ENCODE measurements at places on chromosomes 6 and 20.
A peak's percentile ranks its signal among the peaks of the same experiment; 100 is the strongest.

DNA sequence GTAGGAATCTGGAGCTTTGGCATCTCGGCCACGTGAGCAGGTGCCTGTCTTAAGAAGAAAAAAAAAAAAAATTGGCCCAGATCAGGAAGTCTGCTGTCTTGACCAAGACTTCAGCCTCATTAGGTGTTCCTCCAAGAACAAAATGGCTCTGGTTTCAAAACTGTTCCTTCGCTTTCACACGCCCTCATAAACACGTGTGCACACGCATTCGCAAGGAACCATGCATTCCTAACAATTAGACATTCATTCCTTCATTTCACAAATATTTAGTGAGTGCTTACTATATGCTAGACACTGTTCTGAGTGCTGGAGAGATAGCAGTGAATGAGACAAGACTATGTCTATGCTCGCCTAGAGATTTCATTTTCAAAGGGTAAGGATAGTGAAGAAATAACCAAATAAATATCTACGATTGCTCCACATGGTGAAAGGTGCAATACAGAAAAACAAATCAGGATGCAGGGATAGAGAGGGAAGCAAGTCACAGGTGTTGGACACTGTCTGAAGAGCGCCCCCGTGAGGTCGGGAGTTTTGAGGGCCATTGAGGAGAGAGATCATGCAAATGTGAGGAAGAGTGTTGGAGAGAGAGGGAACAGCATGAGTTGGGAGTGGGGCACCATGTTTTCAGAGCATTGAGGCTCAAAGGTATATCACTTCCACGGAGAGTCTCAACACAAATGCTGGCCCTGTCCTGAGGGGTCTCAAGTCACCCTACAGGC, 53.3 kb downstream of the CCDC170 start:
- DNase-seq, result no peak

- no peak for DNase-seq
These were observed 167.9 kb upstream of the MYLIP start for GRCh38 chr6:15960740-15961634.

DNA sequence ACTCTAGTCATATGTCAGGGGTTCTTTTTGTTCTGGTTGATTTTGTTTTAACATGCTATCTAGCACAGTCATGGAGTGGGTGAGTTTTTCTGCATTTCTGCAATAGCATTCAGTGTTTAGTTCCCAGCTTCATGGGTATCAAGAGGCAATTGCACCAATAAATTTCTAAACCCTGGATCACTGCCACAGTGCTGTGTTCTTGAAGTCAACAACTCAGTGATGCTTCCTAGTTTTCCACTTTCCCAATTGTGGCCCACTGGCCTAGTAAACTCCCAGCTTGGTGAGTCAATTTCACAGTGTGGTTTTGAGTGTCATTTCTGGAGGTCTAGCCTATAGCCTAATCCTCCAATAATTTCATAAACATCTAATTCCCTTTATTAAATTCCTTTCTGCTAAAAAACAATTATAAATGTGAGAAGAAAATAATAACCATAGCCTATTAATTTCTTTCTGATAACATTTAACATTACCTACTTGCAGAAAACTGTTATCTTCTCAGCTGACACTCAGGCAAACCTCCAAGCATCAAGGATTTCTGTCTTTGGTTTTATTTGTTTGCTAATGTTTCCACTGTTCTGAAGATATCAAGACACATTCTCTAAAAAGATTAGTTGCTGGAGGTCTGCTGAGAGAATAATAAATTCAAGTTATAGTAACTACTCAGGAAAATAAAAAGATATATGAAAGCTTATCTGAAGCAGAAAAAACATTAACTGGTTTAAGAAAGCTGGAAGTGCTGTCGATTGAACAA, 89.9 kb downstream of the PDE7B start:
- DNase-seq, result peak; percentile 91

DNA sequence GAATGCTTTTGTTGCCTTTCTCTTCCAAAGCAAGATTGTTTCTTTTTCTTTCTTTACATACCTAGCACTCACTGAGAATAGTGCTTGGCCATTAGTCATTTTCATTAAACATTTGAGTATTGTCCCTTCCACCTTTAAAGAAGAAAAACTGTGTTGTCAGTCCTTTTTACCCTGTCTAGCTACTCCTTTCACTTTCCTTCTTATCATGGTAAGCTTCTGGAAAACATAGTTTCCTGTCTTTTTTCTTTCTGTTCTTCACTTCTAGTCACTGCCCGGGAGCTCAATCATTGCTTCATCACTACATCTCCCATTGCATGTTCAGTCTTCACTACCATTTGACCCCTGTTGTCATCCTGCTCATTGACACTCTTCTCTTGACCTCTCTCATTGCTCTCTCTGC, 12.1 kb downstream of the VAPB start:
- no peak for DNase-seq

DNA sequence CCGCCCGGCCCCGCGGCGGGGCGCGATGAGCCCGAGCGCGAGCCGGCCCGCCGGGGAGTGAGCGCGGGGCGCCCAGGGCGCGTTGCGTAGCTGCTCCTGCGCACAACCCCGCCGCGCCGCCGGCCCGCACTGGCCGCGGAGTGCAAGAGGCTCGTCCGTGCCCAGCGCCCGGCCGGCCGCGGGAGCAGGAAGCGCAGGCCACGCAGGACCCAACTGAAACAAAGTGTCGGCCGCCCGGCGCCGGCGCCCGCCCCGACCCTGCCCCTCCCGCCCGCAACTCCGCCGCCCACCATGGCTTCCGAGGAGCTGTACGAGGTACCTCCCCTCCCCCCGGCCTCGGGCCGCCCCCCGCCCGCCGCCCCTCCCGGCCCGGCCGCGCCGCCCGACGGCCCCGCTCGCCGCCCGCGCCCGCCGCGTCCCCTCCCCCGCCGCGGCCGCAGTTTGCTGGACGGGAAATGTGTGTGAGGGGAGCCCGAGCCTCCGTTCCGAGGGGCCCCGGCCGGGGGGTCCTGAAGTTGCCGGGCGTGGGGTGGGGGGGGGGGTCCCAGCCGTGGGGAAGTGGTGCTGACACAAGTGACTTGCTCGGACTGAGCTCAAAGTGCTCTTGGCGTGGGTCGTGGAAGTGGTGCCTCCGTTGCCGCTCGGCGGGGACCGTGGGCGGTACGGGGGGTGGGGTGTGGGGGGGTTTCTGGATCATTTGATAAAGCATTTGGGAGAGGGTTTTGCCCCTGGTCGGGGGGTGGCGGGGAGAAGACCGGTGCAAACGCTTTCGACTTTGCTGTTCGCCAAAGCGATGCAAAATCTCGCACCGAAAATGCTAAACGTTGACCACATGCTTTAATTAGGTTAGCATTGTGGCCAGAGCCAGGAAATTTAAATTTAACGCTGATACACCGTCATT, 539 bp downstream of the CDYL start:
- DNase-seq, result peak; percentile 54

DNA sequence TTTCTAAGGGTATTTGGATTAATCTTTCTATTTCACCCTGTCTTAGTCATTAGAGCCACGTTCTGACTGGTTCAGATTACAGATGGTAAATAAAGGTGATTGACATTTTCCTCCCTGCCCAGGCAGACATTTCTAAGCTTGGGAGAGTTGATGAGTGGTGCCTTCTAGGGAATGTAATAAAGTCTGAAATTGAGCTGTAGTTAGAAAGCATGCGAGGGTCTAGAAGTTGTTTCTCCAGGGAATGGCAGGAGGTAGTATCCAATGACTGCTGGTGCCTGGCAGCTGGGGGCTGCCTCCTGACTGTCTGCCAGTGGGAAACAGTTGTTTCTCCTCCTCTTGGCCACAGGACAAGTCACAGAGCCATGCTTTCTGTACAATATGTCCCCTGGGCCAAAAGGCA, 14.6 kb downstream of the EDN3 start:
- DNase-seq, result no peak

GRCh38 chr6:36428911-36429310, 13.7 kb downstream of the PXT1 start:
- DNase-seq, result no peak

DNA sequence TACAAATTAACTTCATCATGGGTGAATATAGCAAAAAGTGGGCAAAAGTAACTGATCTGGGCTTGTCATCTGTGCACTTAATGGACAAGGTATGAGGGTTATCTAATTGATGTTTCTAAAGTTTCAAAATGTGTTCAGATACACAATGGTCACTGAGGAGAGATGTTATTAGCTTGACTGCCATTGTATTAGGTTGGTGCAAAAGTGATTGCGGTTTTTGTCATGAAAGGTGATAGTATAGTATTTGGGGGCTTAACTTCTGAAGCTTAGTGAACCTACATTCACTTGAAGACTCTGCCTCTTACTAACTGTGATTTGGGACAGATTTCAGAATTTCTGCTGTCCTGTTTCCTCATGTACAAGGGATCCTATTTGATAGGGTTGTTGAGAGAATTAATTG, 159.6 kb downstream of the UST start:
- DNase-seq, result no peak

GRCh38 chr20:48414786-48415185, 413.0 kb downstream of the PREX1 start:
- DNase-seq, result no peak

DNA sequence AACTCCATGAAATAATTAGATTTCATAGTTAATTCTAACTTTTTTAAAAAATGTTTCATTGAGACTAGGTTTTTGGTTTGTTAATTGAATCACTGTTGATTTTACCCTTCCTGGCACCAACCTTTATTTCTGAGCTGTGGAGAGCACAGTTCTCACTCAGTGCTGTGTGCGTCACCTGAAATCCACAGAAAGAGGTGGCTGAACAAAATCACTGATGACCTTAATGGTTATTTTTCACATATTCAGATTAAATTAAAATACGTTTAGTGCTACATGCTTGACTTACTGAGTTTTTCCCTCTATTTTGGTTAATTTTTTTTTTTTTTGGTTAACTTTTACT, 89.4 kb downstream of the SLC16A10 start:
- no peak for DNase-seq

- DNase-seq, result peak; percentile 8
These were observed 255.1 kb downstream of the RNGTT start for GRCh38 chr6:88708197-88708744.

GRCh38 chr6:56655249-56655648, 12.6 kb upstream of the DST start:
- DNase-seq, result no peak

DNA sequence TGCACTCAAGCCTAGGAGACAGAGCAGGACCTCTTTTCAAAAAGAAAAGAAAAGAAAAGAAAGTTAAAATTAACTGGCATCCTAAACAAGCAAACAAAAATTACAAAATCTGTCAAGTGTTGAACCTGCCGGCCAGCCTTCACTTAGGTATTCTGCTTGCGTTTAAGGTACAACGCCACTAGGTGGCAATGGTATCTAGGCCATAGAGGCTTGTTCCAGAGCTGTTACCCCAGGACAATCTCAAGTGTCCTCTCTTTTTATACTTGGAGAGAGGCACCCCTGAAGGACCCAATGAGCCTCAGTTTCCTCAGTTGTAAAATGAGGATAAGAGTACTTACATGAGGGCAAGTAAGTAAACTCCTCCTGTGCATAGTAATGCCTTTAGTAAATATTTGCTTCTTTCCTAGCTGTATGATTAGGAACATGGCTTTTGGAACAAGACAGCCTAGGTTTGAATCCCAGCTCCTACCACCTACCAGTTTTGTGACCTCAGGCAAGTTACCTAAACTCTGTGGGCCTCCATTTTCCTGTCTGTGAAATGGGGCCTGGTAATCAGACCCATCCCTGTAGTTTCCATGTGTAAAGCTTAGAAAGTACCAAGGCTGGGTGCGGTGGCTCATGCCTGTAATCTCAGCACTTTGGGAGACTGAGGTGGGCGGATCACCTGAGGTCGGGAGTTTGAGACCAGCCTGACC, 5.8 kb upstream of the PACSIN1 start:
- peak; percentile 65 for DNase-seq

DNA sequence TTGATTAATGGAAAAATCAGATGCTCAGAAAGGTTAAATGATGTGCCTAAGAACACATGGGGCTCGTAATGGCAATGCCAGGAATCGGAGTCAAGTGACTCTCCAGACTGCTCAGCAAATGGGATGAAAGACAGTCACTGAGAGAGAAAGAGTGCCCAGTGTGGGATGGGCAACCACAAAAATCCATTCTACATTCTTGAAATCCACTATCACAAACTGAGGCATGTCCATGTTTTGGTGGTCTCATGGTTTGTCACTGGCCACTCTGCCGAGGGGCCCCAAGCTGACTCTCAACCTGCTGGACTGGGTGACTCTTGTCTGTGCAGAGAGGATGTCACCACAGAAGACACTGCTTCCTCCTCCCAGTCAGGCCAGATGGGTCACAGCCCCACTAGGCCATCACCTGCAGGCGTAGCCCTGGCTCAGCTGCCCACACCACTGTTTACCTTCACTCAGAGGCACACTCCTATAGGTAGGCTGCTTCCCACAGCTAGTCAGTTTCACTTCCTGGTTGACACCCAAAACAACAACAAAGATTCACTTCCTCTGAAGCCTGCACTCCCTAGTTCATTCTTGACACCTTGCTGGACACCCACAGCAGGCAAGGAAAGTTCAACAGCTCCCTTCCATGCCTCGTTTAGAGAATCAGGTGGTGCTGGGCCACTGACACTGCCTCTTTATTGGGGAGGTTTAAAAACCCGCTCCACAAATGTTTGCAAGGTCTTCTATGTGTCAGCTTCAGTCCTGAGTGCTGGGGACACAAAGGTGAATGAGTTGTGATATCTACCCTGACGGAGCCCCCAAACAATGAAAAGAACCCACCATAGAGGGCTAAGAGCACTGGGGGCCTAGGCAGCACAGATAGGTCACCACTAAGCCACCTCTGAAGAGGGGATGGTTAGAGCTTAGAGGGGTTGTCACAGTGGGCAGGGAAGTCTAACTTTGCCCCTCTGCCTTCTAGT, 21.7 kb downstream of the MAP1LC3A start:
- no peak for DNase-seq

DNA sequence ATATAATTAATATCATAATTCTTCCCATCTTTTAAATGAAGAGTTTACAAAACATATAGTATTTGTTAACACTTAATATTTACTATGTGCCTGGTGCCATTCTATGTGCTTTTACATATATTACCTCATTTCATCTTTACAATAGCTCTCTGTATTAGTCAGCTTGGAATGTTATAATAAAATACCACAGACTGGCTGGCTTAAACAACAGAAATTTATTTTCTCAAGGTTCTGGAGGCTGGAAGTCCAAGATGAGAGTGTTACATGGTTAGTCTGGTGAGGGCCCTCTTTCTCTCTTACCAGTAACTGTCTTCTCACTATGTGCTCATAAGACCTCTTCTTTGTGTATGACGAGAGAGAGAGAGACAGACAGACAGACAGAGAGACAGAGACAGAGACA, 110.2 kb downstream of the NKAIN2 start:
- peak; percentile 0 for DNase-seq

- DNase-seq, result peak; percentile 53
These were observed 73.1 kb downstream of the OR2B2 start for GRCh38 chr6:27838945-27839625.

DNA sequence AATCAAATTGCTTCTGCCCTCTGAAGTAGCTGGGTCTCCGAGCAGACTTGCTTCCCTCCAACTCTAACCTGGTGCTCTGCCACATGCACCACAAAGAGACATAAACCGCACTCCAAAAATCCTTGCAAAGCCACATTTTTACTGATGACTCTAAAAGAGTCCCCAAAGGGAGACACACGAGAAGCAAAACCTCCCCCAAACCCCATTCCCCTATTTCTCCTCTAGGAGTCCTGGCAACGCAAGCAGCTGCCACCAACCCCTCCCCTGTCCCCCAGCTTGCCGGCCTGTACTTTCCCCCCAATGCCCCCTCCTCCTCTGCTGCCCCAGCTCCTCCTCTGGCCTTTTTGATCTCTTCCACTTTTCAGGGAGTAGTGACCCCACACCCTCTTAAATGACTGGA, 180.1 kb upstream of the ARID1B start:
- no peak for DNase-seq

- DNase-seq, result no peak
These were observed 93.2 kb upstream of the IMPG1 start for GRCh38 chr6:76165471-76166221.
